ENCODE measurements at places on chromosomes 11 and 22. TPM values are rescaled to one million over a fixed set of nuclear protein-coding genes. Genes with fewer than 3 reads are reported as not detected.

- DNase-seq = no peak
These were observed 7.7 kb upstream of the GLYATL1B start for GRCh38 chr11:59078435-59078834.

The BTG4 gene
- polyA plus RNA-seq = not detected

- DNase-seq = no peak
These were observed 73.9 kb upstream of the CAPRIN1 start for GRCh38 chr11:33977676-33978075.

DNA sequence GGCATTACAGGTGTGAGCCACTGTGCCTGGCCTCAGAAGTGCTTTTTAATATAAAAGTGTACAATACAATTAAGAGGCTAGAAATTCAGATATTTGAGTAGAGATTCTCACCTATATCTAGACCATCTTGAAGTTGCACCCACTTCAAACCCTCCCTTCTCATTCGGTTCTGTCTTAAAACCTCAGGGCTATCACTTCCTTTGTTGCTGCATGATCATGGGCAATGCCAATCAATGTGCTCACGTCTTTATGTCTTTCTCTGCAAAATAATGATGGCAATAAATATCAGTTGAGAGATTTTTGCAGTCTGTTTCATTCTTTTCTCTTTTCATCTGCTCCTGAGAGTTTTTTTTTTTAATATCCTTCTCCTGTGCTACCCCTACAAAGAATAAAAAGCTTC, 9.3 kb upstream of the NUP160 start:
- DNase-seq = no peak
